ENCODE measurements at places on chromosomes 13 and 19.

GRCh38 chr19:28332886-28333285, 880.1 kb downstream of the UQCRFS1 start:
- no peak for DNase-seq

DNA sequence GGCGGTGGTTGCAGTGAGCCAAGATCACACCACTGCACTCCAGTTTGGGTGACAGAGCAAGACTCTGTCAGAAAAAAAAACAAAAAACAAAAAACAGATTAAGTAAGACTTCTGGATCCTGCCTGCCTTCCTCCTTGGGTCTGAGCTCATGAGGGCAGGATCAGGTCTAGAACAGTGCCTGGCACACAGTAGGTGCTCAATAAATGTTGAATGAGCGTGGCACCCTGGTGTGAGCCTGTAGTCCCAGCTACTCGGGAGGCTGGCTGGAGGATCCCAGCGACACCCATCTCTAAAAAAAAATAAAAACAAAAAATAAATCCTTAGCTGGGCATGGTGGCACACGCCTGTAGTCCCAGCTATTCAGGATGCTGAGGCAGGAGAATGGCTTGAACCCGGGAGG, 2.8 kb upstream of the CDC37 start:
- no peak for DNase-seq

- DNase-seq, result no peak
Observed at GRCh38 chr19:19860756-19861390, 4.8 kb upstream of the ZNF253 start.

DNA sequence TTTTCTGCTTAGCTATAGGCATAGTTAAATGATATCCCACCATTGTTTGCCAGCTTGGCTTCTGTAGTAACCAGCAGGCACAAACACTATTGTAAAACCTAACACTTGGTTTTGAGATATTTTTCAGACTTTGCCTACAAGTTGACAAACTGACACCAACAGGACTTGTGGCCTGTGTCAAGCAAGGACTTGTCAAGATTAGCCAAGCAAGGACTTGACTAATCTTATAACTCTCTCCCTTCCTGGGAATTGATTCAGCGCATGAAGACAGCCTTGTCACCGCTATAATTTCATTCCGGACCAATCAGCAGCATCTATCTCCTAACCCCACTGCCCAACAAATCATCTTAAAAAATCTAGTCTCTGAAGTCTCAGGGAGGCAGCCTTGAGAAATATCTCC, 72.7 kb upstream of the SLITRK1 start:
- DNase-seq, result no peak

GRCh38 chr13:28637714-28638355, 21.1 kb upstream of the POMP start:
- DNase-seq, result no peak

GRCh38 chr13:59684105-59684504, 479.6 kb downstream of the DIAPH3 start:
- DNase-seq, result no peak

- no peak for DNase-seq
Observed at GRCh38 chr13:43030548-43030947, 7.2 kb downstream of the DNAJC15 start.

DNA sequence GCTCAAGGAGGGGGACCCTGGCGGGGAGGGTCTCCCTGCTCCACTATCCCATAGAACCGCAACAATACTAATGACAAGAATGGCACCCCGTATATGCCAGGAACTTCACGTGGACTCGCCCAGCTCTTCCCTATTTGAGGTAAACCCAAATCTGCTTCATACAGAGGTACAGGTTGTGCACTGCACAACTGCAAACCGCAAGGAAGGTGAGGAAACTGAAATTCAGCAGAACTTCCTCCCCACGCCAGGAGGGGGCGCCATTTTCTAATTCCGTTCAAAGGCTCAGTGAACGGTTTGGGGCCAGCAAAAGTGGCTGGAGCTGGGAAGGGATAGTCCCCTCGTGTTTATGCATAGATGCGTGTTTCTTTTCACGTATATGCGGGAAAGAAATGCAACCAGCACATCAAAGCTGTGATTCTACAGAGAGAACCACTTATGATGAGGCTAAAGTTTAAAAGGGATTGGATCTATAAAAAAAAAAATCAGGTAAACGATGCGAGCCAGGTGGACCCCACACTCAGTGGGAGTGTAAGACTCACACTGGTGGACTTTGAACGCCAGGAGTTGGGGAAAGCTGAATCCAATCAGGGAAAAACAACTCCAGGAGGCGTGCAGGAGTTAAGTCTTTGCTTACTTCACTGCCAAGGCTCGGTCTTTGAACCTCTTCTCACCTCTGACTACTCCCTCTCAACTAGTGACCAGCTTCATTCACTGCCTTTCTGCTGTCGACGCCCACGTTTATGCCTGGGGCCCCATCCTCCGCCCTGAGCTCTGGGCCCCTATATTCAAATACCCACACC, 20.3 kb downstream of the C19orf81 start:
- peak; percentile 54 for DNase-seq

Data from SK-MEL-5 (cell line).